ENCODE measurements at places on chromosomes 6 and 20. TPM values are rescaled to one million over a fixed set of nuclear protein-coding genes. Genes with fewer than 3 reads are reported as not detected.

Gene MATN4
- under 0.01 TPM for total RNA-seq

Gene COL12A1
- total RNA-seq: 1.4 TPM

Gene PSORS1C2
- not detected for total RNA-seq

Gene ABT1
- total RNA-seq: 20.2 TPM

Gene RSPH9
- 0.25 TPM for total RNA-seq

Gene C6orf118
- not detected for total RNA-seq

Gene ATP9A
- total RNA-seq: 75.5 TPM

Gene ADGRB3
- total RNA-seq: not detected

Data from dermis microvascular lymphatic vessel endothelial cell (primary cell).